Iris pigment epithelial cell (primary cell): ENCODE measurements at places on chromosomes 13 and 19.
A peak's percentile ranks its signal among the peaks of the same experiment; 100 is the strongest.

DNA sequence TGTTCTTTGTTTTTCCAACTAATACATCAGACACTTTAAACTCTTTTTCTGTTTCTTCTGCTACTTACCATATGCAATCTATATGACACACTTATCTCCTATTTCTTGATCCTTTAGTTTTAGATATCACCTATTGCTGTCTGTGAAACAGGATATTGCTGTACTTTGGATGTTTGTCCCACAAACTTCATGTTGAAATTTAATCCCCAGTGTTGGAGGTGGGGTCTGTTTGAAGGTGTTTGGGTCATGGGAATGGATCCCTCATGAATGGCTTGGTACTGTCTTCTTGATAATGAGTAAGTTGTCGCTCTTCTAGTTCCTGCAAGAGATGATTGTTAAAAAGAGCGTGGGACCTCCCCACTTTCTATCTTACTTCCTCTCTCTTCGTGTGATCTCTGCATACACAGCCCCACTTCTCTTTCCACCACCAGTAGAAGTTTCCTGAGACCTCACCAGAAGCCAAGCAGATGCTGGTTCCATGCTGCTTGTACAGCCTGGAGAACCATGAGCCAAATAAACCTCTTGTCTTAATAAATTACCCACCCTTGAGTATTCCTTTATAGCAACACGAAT is 244.2 kb downstream of the NHLRC3 start:
- DNase-seq: no peak

- no peak for DNase-seq
Measured at GRCh38 chr13:60363288-60363687, 33.7 kb upstream of the TDRD3 start.

GRCh38 chr13:41302743-41303142 is 8.3 kb upstream of the NAA16 start:
- no peak for DNase-seq

- DNase-seq: peak; percentile 22
Measured at GRCh38 chr19:21593934-21594820, 88.8 kb downstream of the ZNF429 start.

- no peak for DNase-seq
Measured at GRCh38 chr19:335486-336066, 9.0 kb downstream of the MIER2 start.

DNA sequence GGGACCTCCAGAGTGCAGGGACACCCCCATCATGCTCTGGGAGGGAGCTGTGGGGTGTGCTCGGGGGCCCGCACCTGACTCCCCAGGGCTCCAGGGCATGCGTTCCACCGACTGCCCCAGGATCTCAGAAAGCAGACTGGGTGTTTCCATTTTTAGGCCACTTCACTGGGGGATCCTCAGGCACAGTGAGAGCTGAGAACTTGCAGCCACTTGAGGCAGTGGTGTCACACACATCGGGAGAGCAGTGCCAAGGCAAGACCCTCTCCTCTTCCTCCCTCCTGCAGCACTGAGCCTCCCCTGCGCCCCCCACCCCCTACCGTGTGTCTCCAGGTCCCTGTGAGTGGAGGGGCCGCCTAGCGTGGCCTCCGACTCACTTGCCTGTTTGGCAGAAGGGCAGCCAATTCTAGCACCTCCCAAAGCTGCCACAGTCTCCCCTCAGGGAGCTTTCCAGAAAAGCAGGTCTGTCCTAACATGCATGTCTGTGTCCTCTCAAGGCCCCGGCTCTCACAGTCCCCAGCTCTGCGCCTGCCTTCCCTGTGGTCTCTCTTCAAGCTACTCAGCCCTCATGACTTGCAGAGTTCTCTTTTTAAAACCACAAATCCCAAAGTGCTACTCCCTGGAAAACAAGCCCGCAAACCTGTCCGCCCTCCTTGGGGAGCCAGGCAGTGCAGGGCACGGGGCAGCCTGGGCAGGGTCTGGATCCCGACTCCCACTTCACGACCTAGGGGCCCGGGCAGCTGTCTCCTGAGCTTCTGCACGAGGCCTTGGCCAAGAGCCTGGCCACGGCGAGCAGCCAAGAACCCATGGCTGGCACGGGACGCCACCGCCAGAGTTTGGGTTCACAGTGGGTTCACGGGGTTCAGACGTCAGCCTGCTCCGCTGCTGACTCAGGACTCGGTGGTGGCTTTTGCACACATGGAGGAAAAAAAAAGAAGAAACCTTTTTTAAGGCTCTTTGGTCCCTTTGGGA is 94.1 kb downstream of the STK24 start:
- peak; percentile 90 for DNase-seq

GRCh38 chr19:31377736-31378135 is 28.5 kb upstream of the TSHZ3 start:
- no peak for DNase-seq

DNA sequence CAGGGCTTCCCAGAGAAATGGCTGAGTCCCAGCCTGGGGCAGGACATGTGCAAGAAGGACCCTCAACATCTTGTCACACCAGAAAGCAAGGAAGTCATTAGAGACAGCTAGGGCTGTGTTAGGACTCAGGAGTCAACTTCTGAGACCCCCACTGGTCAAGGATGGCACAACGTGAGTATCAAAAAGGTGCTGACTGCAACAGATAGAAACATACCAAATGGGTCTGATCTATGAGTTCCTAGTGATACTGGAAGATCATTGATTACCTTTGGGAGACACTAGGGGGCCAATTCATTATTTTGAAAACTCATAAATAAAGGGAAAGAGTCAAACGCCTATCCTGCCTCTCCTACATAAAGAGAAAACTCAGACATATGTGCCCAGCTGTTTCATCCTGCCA is 73.5 kb upstream of the GJB6 start:
- no peak for DNase-seq

DNA sequence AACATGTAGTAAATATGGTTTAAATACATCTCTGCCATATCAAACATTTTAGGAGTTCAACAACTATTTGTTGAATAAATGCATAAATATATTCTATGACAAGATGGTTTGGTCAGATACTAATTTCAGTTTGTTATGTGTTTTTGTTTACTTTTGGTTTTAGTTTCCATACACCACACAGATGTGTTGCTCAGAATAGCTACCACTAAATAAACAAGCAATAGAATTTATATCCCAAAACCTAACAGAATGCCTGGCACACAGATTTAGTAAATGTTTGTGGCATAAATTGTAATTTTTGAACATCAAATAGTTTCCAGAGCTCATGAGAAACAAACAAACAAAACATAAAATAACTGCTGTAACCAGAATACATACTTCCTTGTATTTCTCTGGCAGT is 126.8 kb upstream of the ATXN8OS start:
- DNase-seq: no peak

- DNase-seq: no peak
Measured at GRCh38 chr13:36915106-36915505, 4.9 kb downstream of the SMAD9 start.

DNA sequence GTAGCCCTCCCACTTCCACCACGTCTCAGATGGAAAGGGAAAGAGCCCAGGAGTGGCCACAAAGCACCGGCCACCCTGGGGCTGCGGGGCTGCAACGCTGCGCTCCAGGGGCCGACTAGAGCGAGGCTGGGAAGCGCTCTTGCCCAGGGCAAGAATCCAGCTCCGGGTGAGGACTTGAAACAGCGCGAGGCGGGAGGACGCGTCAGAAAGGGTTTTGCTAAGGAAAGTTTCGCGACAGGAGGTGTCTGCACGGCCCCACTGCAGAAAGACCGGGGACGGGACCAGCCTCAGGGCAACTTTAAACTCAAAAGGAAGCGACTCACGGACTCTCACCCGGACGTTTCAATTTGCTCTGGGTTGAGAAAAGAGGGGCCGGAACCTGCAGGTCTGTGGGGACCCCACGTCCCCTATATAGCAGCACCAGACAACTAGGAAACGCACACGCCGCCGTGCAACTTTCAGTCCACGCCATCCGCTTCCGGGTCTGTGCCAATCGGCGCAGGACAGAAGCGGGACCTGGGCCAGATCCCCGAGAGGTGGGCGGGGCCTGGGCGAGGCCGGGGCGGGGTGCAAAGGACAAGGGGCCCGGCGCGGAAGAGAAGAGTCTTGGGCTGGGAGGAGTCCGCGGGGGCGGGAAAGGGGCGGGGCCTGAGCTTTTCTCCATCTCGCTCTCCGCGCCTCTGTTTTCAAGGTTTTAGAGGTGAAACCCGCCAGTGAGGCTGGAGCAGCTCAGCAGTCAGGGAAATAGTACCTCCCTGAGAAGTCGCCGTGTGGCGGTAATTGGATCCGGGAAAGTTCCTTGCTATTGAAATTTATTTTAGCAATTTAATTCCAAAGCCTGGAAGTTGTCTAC is at the start of gene ZNF816:
ZNF816 (minus strand) TSS at position 488 of the 853 bp plus-strand sequence. CDS start 6,792 bp downstream, outside the sequence.
- peak; percentile 96 for DNase-seq

DNA sequence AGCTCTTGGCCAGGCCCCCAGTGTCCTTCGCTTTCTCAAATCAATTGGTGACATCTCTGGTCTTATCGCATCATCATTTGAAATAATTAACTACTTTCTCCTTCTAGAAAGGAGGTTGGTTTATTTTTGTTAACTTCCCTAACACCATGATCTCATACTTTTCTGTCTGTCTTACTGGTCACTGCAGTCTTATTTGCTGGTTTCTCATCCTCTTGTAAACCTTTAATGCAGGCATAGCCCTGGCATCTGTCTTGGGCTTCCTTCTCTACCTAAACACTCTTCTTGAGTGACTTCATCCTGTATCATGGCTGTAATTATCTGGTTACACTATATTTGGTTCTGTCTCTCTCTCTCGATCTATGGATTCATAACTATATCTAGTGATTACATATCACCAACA is 152.8 kb downstream of the CYSLTR2 start:
- no peak for DNase-seq
